Right cardiac atrium (tissue), 5 donors: ENCODE measurements at places on chromosomes 4 and X.

- DNase-seq = no peak
Observed at GRCh38 chr4:112247021-112247420, 15.4 kb downstream of the AP1AR start.

- DNase-seq = no peak
Observed at GRCh38 chrX:13597874-13598273, 28.5 kb downstream of the EGFL6 start.

DNA sequence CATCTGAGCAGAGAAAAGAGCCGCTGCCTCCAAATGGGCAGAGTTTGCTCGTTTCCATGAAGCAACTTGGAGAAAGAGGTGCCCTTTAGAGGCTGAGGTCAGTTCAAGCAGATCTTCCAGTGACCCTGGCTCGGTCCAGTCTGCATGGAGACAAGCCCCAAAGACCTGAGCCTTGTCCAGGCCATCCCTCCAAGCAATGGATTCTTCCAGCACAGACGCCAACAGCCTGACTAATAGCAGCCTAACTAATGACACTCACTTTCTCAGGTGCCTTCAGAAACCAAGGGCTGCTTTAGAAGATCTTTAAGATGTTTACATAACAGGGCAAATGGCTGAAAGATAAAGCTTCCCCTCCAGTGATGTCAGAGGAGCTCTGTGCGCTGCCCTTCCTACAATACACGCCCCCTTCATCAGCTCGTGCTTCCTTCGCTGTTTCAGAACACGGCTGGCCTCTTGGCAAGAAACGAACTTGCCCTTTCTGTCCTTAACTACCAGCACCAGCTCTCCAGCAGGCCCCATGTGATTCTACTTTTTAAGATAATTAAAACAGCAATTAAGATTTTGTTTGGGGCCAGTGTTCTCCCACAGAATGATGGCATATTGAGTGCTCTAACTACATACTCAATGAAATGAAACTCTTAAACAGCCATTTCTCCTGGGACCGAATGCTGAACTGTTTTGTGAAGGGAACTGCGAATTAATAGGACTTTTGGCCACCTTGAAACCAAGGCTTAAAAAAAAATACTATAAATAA is 119.0 kb downstream of the GPR143 start:
- DNase-seq = peak; percentile 28

DNA sequence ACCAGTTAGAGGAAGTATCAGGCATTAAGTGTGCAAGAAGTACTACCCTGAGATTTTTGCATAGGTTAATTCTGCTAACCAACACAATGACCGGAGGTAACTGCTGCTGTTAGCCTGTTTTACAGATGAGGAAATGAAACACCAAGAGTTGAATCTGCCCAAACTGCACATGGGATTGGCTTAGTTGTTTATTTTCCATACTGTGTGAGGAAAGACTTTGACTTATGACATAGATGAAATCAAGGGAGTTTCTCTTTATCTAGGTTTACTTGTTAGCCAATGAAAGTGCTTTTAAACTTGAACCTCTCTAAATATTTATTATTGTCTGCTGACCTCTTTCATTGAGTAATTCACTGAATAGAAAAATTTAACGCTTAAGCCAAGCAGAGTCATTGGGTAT is 10.3 kb downstream of the GUCY1B1 start:
- no peak for DNase-seq

- no peak for DNase-seq
Observed at GRCh38 chrX:136268051-136269048, 17.1 kb upstream of the MAP7D3 start.

- no peak for DNase-seq
Observed at GRCh38 chr4:165548702-165549101, 169.9 kb downstream of the CPE start.

DNA sequence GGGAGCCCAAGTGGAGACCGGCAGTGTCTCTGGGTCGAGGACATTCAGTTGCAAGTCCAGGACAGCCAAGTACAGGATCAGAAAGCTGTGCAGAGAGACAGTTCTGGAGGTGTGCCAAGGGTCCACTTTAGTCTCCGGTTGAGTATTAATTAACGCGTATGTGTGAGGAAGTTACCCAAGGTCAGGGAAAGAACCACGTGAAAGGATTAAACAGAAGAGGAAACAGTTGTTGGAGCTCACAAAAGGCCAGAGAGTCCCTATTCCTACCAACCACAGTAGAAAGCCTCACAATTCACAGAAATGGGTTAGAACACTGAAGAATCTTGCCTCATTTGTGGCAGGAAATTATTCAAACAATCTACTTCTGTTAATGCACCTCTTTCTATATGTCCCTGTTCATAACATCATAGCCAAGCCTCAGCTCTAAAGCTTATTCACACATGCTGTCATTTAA is 17.9 kb upstream of the NSUN7 start:
- no peak for DNase-seq

DNA sequence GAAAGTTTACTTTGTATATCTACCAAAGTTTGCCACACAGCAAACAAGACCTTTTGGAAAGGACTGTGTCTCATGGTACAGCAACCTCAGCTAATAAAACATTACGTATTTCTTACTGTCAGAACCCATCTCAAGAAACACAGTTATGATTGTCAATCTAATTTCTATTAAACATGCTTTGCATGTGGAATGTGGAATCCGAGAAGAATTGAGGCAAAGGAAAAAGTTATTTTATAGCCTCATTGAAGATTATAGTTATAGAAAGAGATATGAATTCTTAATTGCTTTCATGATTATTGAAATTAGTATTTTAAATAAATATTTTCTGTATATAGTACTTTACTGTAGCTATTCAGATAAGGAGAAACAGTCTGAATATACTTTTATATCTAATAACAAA is 5.4 kb downstream of the PCDH7 start:
- DNase-seq = no peak

DNA sequence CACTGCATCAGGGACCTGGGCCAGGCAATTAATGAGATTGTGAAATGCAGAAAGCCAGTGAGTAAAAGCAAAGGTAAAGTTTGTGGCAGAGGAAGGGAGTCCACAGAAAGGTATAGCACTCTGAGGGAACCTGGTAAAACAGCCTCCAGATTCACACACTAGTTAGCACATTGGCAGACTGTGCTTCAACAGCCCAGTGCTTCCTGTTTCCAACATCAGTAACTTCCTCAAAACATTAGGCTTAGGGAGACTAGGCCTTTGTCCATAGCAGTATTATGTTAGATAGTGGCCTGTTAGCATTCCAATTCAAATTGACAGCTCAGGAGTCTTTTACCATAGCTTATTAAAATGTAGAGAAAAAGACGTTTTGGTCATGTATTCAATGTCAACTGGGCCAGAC is 582.6 kb upstream of the ACTRT1 start:
- no peak for DNase-seq

- DNase-seq = no peak
Observed at GRCh38 chrX:87391742-87392141, 125.9 kb upstream of the KLHL4 start.

GRCh38 chrX:109943092-109943739 is 59.7 kb upstream of the TMEM164 start:
- DNase-seq = no peak

- no peak for DNase-seq
Observed at GRCh38 chr4:52711834-52712250, 39.4 kb downstream of the ERVMER34-1 start.

- DNase-seq = no peak
Observed at GRCh38 chrX:112803060-112803459, 37.6 kb downstream of the AMOT start.

GRCh38 chrX:16711219-16711811 is 1.2 kb downstream of the CTPS2 start:
- DNase-seq = no peak

DNA sequence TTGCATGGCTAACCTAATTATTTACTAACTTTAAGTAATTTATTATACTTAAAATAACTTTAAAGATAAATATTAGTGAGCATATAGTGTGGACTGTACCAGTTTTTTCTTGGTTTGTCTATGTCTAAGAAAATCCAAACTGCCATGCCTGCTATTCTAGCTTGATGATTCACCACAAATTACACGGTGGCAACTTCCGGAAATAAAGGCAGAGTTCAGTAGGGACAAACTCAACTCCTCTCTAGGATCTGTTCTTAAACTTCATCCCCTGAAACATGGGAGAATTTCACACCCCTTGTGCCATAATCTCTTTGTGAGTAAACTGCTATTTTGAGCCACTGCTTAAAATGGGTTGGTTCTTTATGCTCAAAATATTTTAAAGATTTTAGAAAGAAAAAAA is 213.6 kb upstream of the NRK start:
- no peak for DNase-seq

- DNase-seq = no peak
Observed at GRCh38 chr4:145567516-145567915, 51.7 kb upstream of the MMAA start.

DNA sequence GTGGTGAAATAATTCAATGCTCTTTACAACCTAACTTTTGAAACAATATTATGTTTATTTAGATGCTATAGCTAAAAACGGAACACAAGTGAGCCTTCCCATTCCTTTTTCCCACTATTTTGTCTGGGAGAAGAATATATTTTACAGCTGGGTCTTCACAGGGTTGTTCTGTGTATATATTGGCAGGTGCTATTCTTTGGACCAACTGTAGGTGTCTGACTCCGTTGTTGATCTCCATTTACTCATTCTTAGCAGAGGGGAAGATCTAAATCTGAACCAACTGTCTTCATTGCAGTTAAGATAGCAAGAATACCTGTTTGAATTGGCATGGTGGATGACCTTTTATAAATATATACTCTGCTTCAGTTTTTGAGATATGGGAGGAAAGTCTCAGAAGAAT is 257.4 kb downstream of the CFAP299 start:
- DNase-seq = no peak

- no peak for DNase-seq
Observed at GRCh38 chr4:134754301-134755019, 552.9 kb upstream of the PABPC4L start.

DNA sequence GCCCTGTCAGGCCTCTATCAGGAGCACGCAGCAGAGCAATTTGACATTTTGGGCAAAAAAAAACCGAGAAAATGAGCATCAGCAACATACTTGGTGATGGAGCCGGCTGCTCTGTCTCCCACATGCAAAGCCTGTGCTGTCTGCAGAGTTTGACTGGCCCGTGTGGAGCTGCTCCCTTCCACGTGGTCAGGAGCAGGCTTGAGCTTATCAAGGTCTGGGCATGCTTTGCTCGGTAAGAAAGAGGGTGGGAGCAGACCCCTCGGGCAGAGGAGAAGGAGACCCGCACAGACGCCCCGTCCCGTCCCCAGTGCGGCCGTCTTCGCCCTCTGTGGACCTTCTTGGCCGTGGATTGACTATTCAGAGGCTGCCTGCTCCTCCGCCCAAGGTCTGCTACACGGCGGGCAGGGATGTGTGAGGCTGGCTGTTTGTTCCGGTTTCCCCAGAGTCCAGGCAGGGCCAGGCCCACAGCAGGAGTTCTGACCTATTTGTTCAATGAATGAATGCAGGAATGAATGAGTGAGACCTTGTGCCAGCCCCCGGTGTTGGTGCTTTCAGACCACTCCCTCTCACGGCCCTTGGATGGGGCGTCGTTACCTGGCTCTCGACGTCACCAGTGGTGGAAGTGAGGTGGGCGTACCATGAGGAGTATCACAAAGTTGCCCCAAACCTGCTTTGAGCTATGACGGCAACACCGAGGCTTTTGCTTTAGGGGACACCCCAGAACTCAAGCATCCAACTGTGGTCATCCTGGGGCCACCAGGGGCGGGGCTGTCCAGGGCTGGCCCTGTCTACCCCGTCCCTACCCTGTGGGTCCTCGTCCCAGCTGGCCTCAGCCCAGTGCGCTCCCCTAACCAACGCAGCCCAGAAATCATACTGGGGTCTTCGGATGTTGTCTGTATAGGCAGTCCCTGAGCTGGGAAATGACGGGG is 54.7 kb upstream of the ADRA2C start:
- peak; percentile 19 for DNase-seq

GRCh38 chr4:136369073-136369472 is 1163.2 kb downstream of the PCDH18 start:
- no peak for DNase-seq

DNA sequence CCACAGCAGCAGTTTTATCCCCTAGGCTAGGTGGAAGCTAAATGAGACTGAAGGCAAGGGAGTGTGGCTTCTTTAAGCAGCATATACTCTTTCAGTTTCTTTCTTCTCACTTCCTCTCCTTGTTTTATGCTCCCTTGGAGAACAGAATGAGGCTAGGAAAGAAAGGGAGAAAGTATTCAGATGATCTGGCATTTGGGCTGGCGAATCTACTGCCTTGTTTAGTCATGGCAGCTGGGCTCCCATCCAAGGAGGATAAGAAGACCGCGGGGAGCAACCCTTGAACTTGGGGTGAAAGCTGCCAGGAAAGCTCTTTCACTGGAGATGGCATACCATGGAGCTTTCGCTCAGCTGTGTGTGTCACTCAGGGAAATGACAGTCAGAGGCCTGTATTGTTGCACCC is 72.1 kb downstream of the ARHGEF38 start:
- DNase-seq = peak; percentile 47

GRCh38 chr4:142473218-142473959 is 372.7 kb downstream of the INPP4B start:
- no peak for DNase-seq

DNA sequence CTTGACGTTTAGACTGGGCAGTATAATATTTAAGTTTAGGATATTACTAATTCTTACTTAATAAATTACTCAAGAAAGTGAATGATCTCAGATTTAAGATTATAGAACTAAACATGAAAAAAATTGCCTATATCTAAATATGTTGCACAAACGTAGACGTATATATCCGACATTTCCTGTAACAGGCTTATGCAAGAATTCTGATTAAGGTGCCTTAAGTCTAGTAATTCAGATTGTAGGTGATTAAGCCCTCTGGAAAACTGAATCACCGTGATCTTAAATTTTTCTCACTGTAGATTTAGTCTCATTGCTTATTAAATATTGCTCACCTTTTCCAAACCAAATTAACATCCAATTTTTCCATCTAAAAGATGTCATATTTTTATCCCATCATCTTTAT is 24.0 kb downstream of the ATXN3L start:
- DNase-seq = no peak

DNA sequence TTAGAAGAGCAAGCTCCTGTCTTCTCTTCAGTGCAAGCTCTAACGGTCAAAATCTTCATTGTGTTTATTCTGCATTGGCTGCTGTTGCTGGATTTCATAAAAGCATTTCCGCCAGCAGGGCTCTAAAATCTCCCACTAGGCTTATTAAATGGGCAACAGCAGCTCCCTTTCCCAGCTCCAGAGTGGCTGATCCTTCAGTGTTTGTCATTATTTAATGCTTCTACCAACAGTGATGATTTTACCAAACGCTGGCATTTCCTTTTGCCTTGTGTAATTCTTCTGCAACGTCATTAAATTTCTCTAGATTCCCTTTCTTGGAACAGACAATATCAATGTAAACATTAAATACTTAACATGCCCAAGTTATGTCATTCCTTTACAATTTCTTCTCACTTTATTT is 20.1 kb downstream of the SLC7A11 start:
- DNase-seq = no peak

- no peak for DNase-seq
Observed at GRCh38 chr4:111632641-111633151, 512.6 kb upstream of the FAM241A start.

DNA sequence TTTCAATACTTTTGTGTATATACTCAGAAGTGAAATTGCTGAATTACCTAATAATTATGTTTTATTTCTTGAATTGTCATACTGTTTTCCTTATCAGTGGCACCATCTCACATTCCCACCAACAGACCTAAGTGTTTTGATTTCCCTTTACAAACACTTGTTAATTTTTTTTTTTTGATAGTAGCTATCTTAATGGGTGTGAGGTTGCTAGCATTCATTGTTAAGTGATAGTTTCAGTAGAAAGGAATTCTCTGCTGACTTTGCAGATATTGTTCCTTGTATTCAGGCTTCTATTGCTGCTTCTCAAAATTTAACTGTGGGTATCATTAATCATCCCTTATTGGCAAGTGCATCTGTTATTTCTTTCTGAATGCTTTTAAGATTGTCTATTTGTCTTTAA is 927.5 kb upstream of the SLIT2 start:
- DNase-seq = no peak

GRCh38 chr4:8545439-8545765 is 34.8 kb upstream of the GPR78 start:
- DNase-seq = no peak
